ENCODE measurements at places on chromosomes 6 and 20.

- no peak for DNase-seq
Observed at GRCh38 chr6:122736163-122736562, 43.4 kb upstream of the FABP7 start.

- DNase-seq, result peak; percentile 61
Observed at GRCh38 chr20:21184819-21185218, 58.9 kb downstream of the KIZ start.

DNA sequence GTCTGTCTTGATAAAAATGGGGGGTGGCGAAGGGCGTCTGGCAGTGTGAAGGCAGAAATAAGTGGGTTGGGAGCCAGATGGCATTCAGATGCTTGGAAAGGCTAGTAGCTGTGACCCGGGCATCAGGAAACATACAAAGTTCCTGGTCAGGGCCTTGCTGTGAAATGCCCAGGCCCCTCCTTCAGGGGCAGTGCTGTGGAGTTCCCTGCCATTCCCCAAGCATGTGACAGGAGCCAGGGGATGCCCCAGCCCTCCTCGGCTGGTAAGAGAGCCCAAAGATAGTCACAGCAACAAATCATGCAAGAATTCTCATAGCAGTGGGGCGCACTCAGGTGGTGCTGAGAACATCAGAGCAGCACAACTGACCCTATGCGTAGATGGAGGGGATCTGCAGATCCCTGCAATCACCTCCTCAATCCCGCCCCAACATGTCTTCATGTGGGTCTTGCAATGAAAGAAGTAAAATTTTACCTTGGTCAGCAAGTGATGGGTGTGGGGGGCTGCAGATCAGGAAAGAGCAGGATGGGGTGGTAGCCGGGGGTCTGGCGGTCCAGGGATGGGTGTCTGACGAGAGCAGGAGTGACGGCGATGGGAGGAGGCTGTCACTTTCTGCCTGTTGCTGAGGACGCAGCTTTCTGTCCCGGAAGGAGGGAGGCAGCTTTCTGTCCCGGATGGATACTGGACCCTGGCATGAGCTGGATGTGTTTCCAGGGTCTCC lies 39.5 kb downstream of the SLC22A1 start:
- DNase-seq, result no peak

GRCh38 chr6:130020907-130021629 lies 2.7 kb downstream of the L3MBTL3 start:
- peak; percentile 82 for DNase-seq

GRCh38 chr6:38150021-38150420 lies 330.5 kb downstream of the ZFAND3 start:
- DNase-seq, result no peak

GRCh38 chr6:42041481-42042053 lies 8.8 kb upstream of the TAF8 start:
- no peak for DNase-seq

DNA sequence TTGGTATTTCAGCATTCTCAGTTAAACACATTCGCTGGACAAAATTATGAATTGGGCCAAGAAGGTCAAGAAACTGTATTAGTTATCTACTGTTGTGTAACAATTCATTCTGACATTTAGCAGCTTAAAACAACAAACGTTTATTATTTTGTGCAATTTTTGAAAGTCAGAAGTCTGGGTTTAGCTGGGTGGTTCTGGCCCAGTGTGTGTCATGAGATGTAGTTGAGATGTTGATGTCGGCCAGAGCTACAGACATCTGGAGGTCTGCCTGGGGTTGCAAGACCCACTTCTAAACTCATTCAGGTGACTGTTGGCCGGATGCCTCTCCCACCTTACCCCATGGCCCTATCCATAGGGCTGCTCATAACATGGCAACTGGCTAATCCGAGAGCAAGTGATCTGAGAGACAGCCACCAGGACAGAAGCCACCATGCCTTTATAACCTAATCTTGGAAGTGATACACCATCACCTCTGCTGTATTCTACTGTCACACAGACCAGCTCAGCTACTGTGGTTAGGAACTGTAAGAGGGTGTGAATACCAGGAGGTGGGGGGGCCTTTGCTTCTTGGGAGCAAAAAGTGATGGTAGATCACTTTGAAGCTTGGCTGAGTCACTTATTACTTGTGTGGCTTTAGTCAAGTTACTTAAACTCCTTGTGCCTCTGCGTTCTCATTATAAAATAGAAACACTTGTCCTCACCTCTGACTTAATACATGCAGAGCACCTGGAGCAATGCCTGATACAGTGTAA lies 217.0 kb upstream of the MYLIP start:
- no peak for DNase-seq

- DNase-seq, result no peak
Observed at GRCh38 chr6:114301596-114302219, 41.1 kb downstream of the HS3ST5 start.

DNA sequence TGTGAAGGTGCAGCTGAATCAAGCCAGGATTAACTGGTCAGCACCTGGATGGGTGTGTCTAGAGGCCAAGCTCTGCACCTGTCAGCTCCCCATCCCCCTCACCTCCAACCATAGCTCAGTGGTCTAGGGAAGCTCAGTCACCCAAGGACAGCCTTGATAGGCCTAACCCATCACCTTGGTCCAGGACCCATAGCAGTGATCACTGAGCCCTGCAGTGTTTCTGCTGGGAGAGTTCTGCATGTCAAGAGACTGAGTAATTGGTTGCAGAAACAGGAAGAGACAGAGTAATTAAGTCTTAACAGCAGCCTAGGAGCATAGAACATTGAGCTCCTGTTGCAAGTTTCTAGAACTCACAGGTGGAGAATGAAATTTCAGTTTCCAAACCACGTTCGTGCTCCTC lies 18.7 kb upstream of the RALGAPB start:
- DNase-seq, result peak; percentile 57

GRCh38 chr20:9838378-9839295 lies at the start of gene PAK5:
Gene PAK5, minus strand, starts transcription at chr20:9839076. Its CDS starts 194,748 bp downstream, at chr20:9644328.
- DNase-seq, result no peak

DNA sequence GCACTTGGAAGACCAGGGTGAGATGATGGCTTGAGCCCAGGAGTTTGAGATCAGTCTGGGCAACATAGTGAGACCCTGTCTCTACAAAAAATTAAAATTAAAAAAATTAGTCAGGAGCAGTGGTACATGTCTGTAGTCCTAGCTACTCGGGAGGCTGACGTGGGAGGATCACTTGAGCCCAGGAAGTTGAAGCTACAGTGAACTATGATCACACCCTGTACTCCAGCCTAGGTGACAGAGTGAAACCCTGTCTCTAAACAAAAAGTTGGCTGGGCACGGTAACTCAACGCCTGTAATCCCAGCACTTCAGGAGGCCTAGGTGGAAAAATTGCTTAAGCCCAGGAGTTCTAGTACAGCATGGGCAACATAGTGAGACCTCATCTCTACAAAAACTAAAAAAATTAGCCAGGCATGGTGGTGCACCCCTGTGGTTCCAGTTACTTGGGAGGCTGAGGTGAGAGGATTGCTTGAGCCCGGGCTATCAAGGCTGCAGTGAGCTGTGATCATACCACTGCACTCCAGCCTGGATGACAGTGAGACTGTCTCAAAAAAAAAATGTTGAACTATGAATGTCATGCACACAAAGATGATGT lies 60.8 kb upstream of the MYL9 start:
- no peak for DNase-seq

- DNase-seq, result no peak
Observed at GRCh38 chr20:43539975-43540672, 18.7 kb upstream of the SGK2 start.

GRCh38 chr20:44765091-44765490 lies 19.4 kb downstream of the KCNK15 start:
- no peak for DNase-seq

GRCh38 chr6:156791320-156791850 lies 14.2 kb downstream of the ARID1B start:
- DNase-seq, result peak; percentile 53

- DNase-seq, result no peak
Observed at GRCh38 chr6:114390176-114390575, 47.4 kb upstream of the HS3ST5 start.

GRCh38 chr6:141848029-141848890 lies 284.5 kb upstream of the GJE1 start:
- peak; percentile 61 for DNase-seq

GRCh38 chr6:87251225-87251624 lies 71.2 kb upstream of the SMIM8 start:
- no peak for DNase-seq

- DNase-seq, result no peak
Observed at GRCh38 chr6:35483490-35483889, 13.4 kb downstream of the TEAD3 start.

GRCh38 chr6:958488-958887 lies 265.5 kb upstream of the EXOC2 start:
- no peak for DNase-seq

- DNase-seq, result no peak
Observed at GRCh38 chr20:63182946-63183415, 33.0 kb downstream of the YTHDF1 start.

DNA sequence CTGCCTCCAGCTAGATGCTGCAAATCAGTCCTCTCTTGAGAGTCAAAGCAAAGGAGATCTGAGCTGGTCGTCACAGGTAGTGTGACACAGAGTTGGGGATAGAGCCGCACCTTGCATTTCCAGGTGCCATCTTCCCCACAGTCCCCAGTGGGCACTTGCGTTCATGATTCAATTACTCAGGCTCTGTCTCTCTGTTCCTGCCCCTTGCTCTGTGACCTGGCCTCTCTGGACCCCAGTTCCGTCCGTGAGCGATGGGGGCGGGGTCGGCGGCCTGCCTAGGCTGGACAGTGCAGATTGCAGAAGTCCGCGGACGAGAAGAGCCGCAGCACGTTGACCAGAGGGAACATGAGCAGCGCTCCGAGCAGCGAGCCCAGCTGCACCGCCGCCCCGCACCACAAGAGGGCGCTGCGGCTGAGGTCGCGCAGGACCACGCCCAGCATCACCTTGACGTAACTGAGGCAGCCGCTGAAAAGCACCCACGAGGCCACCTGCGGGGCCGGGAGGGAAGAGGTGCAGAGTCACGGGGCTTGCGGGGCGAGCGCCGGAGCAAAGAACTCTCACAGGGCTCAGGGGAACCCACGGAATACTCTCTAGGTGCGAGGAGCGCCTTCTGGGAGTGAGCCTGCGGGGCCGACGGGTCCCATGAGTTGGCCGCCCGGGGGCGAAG lies 7.4 kb downstream of the SLC52A3 start:
- DNase-seq, result no peak
